RKO (cell line): ENCODE measurements at places on chromosomes 1 and 21.

- DNase-seq = no peak
These were observed 3.9 kb downstream of the POFUT2 start for GRCh38 chr21:45283611-45284455.

DNA sequence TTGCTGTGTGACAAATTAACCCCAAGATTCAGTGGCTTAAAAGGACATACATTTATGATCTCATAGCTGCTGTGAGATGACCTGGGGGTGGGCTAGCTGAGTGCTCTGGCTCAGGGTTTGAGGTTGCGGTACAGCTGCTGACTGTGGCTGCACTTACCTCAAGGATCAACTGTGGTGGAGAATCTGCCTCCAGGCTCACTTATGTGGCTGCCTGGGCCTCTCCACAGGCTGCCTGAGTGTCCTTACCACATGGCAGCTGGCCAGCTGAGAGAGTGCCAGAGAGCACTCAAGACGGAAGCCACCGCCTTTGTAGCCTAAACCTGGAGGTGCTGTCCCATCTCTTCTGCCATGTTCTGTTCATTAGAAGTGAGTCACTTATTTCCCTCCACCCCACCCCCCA, 5.7 kb downstream of the LRRC71 start:
- DNase-seq = peak; percentile 33

DNA sequence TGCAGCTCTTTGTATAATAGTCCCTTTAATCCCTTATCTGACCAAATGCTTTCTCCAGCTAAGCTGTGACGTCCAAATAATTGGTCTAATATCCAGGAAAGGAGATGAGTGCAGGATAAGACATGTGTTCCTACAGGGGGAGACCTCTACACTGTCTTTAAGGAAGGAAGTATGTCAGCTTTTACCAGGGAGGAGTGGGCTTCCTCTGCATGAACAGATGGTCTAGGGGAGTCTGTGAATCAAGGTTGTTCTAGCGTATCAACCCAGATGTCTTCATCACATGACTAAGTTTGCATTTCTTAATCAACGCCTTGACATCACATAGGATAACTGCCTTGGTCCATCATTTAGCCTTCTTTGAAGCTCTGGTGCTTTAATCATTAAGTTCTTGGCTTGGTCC, 528.2 kb downstream of the MRPL39 start:
- no peak for DNase-seq

- no peak for DNase-seq
These were observed 252.3 kb upstream of the ZP4 start for GRCh38 chr1:238143038-238143437.

GRCh38 chr1:47805921-47806361, 191.2 kb downstream of the TRABD2B start:
- DNase-seq = no peak
